Astrocyte of the spinal cord (primary cell): ENCODE measurements at places on chromosomes 4 and X.
A peak's percentile ranks its signal among the peaks of the same experiment; 100 is the strongest.

DNA sequence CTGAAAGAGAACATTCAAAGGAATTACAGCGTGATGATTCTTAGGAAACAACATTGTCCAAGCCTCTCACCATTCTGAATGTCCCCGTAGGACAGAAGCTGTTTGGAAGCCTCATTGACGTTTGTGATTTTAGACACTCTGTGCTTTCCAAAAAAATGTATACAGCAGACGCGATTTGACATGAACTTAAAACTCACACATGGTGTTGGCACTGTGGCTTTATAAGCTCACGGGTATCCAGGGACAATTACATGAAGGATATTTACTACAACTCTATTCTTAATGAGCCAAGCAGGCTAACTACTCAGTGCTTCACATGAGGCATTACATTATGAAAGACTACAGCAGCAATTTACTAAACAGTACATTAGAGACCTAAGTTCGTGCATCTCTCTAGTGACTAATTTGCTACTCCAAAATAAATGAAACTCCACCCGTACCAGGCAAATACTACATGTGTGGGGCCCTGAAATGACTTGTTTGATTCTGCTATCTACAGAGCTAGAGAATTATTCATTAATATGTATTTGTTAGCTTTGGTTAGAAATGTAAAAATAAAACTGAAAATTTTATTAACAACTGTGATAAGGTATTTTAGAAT lies 620.7 kb downstream of the SPRY1 start:
- DNase-seq: no peak

GRCh38 chr4:76760193-76760592 lies 137.8 kb downstream of the SOWAHB start:
- DNase-seq: no peak

- DNase-seq: no peak
These were observed 34.8 kb downstream of the CCNQ start for GRCh38 chrX:153564047-153564606.

GRCh38 chr4:19776021-19776459 lies 475.7 kb upstream of the SLIT2 start:
- DNase-seq: peak; percentile 94

GRCh38 chr4:87819281-87819919 lies 13.4 kb upstream of the MEPE start:
- DNase-seq: peak; percentile 88

DNA sequence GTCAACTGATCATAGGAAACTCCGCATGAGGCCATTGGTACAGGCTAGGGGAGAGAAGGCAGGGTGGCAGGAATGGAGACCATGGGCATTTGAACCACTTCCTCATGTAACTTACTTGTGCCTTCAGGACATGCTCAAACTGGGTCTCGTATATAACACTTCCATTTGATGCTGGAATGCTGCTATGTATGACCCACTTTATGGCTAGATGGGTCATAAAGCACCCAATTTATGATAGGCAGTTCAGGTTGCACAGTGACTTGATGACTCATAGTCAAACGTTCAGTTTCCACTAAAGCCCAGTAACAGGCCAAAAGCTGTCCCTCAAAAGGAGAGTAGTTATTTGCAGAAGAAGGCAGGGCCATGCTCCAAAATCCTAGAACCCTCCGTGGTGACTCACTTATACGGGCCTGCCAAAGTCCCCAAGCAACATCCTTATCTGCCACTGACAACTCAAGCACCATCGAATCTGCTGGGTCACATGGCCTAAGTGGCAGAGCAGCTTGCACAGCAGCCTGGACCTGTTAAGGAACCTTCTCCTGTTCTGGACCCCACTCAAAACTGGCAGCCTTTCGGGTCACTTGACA lies 236.4 kb downstream of the ZC4H2 start:
- no peak for DNase-seq

GRCh38 chr4:183532821-183533220 lies 28.0 kb downstream of the ING2 start:
- DNase-seq: peak; percentile 61
